Kasumi-1 (cell line): ENCODE measurements at places on chromosomes 7 and 10.

GRCh38 chr7:36048902-36049240 is 104.2 kb upstream of the EEPD1 start:
- no peak for DNase-seq

GRCh38 chr10:79182781-79183467 is 114.2 kb downstream of the ZMIZ1 start:
- DNase-seq, result no peak

DNA sequence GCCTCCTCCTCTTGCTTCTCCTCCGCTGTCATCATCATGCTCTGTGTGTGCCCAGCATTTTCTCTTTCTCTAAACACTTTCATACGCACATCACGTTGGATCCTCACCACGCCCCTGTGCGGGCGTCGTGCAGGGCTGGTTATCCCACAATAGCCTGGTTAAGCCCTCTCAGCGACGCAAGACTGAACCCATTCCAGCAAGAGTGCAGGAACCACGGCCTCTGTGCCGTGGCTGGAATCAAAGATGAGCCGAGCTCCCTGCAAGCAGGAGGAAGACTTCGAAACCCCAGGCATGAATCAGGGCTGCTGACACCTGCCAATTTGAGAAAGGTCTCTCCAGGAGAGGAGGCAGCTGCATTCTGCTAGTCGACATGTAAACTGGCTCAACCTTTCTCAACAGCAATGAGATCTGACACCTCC is 74.8 kb upstream of the FOXK1 start:
- DNase-seq, result no peak

- no peak for DNase-seq
These were observed 1002.0 kb downstream of the LRMDA start for GRCh38 chr10:76433161-76434005.

DNA sequence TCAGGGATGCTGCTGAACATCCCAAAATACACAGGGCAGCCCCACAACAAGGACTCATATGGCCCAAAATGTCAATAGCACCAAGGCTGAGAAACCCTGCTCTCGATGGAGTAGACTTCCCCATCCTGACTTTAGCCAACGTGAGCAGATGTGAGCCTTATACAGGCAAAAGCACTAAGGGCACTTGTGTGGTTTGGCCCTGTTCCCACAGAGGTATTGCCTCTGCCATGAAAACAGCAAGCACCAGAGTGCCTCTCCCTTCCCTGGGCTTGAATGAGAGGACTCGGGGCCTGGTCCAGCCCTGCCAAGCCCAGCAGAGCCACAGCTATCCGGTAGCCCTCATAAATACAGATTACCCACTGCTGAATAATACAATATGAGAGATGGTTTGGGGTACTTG is 47.5 kb downstream of the ACSM6 start:
- no peak for DNase-seq
